ENCODE measurements at places on chromosomes 3 and 15.

DNA sequence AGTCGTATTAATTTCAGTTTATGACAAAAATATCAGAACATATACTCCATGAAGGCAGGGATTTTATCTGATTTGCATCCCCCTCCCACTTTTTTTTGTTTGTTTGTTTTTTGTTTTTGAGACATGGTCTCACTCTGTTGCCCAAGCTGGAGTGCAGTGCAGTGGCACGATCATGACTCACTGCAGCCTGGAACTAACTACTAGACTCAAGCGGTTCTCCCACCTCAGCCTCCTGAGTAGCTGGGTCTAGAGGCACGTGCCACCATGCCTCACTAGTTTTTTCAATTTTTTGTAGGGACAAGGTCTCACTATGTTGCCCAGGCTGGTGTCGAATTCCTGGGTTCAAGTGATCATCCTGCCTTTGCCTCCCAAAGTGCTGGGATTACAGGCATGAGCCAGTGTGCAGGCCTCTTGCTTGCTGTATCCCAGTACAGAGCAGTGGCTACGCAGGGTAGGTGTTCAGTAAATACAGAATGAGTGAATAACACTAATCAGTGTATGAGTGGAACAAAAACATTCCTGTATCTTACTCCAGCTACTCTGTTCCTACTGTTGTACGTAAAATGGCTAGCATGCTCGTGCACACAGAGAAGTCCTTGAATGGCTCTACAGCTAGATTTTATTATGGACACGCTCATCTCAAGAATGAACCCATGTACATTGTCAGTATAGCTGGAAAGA lies 272.4 kb downstream of the FOXP1 start:
- peak overlapping the region; percentile 57 for H3K27ac ChIP-seq
- no peaks in the 10 kb centered on the region for H3K4me1 ChIP-seq
- no peaks in the 10 kb centered on the region for H3K27me3 ChIP-seq
- H3K4me3 ChIP-seq, result no peak overlapping the region
- no peak for DNase-seq
- no peaks in the 10 kb centered on the region for H3K36me3 ChIP-seq

GRCh38 chr3:58150130-58150809 lies 60.5 kb downstream of the DNASE1L3 start:
- no peak overlapping the region for H3K4me3 ChIP-seq
- H3K27ac ChIP-seq, result no peak overlapping the region
- DNase-seq, result no peak
- H3K4me1 ChIP-seq, result no peaks in the 10 kb centered on the region

DNA sequence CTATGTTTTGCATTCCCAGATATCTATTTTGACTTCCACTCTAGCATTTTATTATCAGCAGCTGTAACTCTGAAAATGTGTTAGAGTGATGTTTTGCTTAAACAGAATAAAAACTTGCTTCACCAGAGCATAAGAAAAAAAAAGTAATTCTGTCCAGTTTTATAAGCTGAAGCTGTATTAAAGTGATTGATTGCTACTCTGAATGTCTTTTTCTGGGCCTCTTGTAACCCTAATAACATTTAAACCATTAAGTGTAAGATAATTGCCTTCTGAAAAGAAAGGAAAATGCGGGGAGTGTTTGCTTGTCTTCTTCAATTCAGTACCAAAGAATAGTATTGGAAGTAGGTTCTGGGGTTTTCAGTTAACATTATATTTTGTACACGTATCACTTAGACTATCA lies 57.9 kb upstream of the UBE2E1 start:
- H3K4me3 ChIP-seq, result no peak overlapping the region
- DNase-seq, result no peak
- H3K27ac ChIP-seq, result no peak overlapping the region
- H3K27me3 ChIP-seq, result peaks cover 8% of the 10 kb centered on the region
- no peaks in the 10 kb centered on the region for H3K36me3 ChIP-seq
- no peaks in the 10 kb centered on the region for H3K4me1 ChIP-seq

DNA sequence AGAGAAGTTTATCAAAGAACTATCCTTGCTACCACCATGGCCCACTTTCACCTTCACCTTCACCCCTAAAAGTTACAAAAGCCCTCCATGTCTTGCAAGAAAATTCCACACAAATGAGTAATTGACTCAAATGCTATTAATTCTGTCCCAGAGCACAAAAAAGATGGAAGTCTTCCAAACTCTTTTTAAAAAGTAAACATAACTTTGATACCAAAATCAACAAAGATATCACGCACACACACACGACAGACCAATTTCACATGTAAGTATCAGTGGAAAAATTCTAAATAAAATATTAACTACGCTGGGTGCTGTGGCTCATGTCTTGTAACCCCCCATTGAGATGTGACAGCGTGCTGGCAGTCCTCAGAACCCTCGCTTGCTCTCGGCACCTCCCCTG lies 1.1 kb upstream of the MCCC1 start:
- H3K27ac ChIP-seq, result peak overlapping the region; percentile 90
- no peak overlapping the region for H3K4me3 ChIP-seq
- no peaks in the 10 kb centered on the region for H3K27me3 ChIP-seq
- peaks cover 18% of the 10 kb centered on the region for H3K4me1 ChIP-seq

GRCh38 chr3:36146404-36146803 lies 233.9 kb upstream of the STAC start:
- no peak for DNase-seq
- no peak overlapping the region for H3K27ac ChIP-seq
- H3K27me3 ChIP-seq, result no peaks in the 10 kb centered on the region
- no peaks in the 10 kb centered on the region for H3K36me3 ChIP-seq
- no peaks in the 10 kb centered on the region for H3K4me1 ChIP-seq

DNA sequence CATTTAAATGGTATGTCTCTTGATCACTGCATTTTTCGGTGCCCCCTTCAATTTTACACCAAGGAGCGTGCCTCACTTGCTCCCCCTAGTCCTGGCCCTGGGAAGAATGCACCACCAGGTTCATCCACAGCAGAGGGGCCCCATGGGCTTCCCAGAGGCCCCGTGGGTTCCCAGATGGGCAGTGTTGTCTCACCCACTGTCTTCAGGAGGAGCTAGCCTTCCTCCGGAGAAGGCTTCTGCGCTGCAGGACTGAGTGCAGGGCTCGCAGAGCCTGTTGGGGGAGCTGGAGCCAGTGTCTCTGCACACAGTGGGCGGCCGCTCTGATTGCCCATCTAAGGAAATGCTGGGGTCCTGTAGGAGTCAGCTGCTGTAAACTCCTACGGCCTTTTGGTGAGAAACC lies 45.9 kb downstream of the POLR2M start:
- H3K36me3 ChIP-seq, result no peaks in the 10 kb centered on the region
- H3K4me1 ChIP-seq, result no peaks in the 10 kb centered on the region
- H3K4me3 ChIP-seq, result no peak overlapping the region

Data from transverse colon (tissue), 4 donors.